Inflammatory macrophage treated with lipopolysaccharide for 4 hours (primary cell): ENCODE measurements at places on chromosomes 5 and 9.

- DNase-seq = peak; percentile 98
Observed at GRCh38 chr5:168793841-168794837, 215.0 kb upstream of the PANK3 start.

DNA sequence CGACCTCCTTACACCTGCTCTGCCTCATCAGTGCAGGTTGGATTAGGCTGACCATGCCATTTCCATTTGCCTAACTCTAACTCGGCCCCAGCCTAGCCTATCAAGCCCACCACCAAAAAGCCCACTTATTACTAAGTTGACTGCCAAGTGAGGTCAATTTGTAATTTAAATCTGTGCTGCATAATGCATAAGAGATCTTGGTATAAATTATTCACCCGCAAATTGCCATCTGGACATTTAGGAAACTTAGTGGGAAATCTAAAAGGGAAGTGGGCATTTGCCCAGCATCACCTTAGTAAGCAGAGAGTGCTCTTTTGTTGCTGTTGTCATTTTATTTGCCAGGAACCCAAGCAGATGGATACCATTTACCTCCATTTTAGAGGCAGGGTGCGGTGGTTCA, 143.0 kb downstream of the SPOCK1 start:
- DNase-seq = no peak

GRCh38 chr9:132740526-132741309, 70.5 kb downstream of the GTF3C4 start:
- no peak for DNase-seq

DNA sequence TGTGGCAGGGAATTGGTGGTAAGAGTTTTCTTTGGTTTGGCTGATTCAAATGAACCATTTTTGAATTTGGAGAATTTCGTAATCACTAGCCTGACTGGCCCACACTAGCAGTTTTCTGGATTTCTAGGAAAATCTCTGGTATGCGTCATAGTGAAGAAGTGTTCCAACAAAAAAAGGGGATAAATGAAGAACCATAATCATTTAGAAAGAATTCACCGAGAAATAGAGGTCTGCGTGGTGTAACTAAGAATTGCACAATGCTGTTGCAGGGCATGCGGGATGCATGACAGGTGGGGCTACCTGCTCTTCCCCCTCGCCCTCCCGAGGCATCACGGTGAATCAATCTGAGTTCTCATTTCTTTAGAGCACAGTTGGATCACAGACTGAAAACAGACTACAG, 232.3 kb upstream of the PAPPA start:
- no peak for DNase-seq

DNA sequence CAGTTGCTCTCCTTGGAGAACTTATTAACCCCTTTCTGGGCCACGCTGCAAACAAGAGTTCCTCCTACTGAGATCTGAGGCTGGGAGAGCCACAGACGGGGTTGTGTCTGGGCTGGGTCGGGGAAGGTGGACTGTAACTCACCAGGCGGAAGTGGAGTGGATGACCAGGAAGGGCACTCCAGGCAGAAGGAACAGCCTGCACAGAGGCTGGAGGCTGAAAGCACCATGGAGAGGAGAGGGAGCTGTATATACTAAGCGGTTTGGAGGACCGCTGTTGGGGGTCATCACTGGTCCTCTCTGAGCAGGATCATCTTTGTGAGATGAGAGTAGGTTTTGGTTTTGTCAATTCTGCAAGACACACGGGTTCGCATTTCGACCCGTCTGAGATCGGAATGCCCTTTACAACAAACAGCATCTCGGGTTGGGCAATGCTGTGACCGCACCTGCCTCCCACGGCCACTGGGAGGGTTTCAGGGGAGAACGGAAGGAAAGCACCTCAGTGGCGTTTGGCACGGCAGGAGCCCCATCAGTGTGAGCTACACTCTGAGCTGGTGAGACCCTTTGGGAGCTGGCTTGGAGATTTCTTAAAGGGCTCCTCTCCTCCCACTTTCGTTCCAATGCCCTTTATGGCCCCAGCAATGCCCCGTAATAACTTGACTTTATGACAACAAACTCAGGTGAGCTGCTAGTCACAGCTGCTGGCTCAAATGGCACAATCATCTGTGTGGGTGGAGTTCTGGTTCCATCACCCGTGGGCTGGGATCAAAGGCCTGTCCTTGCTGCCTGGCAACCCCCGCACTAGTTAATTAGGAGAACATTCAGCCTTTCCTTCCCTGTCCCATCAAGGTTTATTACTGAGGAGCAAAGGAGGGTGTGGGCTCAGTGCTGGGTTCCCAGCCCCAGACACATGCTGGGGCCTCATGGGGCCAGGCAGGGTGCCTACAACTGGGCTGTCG, 18.7 kb upstream of the NEURL1B start:
- no peak for DNase-seq
